ENCODE measurements at places on chromosomes 13 and 19.

- no peak for DNase-seq
Measured at GRCh38 chr13:68574053-68574452, 1343.9 kb upstream of the PCDH9 start.

DNA sequence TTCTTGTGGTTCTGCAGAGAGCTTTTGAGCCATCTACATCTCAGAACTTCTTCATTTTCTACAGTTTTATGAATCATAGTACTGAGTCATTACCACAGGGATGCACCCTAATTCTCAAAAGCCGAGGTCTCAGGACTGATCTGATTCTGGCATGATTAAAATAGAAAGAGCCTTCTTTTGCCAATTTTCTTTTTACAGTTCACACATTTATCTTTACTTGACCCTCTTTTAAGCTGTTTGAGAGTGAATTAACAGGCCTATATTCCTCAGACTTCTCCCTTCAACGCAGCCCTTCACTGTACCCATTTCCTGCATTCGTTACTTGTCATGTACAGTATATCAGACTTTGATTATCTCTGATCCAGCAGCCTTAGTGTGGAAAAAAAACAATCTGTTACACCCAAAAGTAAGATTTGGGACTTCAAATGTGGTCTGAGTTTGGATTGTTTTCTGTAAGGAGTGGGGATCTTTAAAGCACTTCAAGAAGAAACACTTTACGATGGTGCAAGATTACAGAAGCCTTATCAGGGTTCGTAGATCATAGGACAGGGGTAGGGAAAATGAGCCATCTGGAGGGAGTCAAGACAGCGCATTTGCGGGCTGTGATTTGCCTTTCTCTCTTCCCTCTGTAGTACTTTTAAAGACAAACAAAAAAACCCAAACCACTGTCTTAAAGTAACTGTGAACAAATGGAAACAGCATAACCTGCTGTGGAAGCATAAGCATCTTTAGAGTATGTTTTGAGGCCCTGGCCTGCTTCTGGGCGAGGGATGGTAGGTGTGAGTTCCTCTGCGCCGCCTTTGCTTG lies 15.3 kb upstream of the GPR183 start:
- no peak for DNase-seq

DNA sequence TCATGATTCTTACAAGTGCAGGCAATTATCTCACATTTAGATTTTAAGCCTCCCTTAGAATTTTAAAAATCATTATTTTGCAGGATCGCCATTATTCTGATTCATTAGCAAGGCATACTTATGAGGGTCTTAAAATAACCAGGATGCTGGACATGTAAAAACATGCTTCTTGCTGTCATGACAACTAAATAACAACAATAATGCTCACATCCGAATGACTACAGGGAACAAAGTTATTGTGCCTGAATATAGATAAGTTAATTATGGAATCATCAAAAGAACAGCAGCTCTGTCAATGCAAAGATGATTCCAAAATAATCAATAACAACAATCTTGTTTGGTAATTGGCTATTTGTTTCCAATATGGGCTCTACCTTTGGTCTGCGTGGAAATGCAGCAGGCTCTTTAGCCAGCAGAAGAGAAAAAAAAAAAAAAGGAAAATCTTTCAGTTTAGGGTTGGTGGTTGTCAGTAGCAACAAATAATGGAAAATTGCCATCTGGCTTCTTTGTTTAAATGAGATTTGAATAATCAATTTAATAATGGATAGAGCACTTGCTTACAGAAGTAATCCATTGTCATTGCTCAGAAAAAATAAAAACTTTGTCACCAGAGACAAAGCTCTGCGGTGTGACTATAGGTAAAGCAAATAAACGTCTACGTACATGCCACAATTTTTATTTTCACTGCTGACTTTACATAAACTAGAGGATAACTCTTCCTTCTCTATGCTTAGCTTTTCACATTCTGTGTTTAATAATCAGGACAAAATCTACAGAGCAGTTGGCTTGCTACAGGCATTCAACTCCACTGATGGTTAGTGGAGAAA lies 468.9 kb upstream of the TSHZ3 start:
- DNase-seq: no peak

- no peak for DNase-seq
Measured at GRCh38 chr13:43629691-43630480, 156.9 kb downstream of the ENOX1 start.

GRCh38 chr19:41753159-41753558 lies 2.2 kb upstream of the CEACAM6 start:
- DNase-seq: peak; percentile 62

GRCh38 chr19:9531933-9532332 lies 6.5 kb downstream of the ZNF426 start:
- no peak for DNase-seq

GRCh38 chr19:14562660-14563589 lies 8.9 kb downstream of the NDUFB7 start:
- DNase-seq: no peak

GRCh38 chr13:97028441-97029299 lies 34.4 kb upstream of the OXGR1 start:
- DNase-seq: no peak

GRCh38 chr13:23325191-23325590 lies 108.3 kb downstream of the SACS start:
- DNase-seq: no peak

- DNase-seq: no peak
Measured at GRCh38 chr13:114007566-114007965, 33.7 kb upstream of the C13orf46 start.

DNA sequence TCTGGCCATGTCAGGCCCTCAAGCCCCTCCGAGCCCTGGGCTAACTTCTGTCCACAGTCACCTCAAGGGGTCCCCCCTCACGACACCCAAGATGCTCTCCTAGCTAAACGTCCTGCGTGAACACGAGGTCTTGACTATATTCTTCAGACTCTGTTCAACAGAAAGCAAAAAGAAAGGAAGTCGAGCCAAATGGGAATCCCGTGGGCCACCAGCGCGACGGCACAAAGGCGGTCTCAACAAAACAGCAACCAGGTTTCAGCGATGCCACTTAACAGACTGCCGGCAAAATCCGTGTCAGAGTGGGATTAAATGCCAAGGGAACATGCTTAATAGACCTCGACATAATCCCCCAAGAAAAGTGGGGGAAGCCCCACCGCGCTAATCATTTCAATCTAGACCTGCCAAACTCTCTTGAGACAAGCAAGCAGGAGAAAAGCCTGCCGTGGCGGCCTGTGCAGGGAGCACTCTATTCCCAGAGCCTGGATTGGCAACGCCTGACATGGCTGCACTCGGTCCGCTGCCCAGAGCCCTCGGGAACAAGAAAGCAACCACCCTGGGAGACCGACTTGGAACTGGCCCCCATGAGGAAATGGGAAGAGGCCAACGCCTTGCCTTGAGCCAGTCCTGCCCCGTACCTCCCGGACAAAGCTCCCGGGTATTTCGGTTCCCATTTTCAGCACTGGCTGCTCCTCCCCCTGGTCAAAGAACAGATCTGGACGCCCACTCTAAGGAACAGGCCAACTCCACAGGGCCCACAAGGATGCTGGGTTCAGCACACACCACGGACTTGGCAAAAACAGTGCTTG lies 16.0 kb downstream of the ZC3H4 start:
- no peak for DNase-seq

GRCh38 chr13:79966493-79966895 lies 374.4 kb downstream of the SPRY2 start:
- no peak for DNase-seq

DNA sequence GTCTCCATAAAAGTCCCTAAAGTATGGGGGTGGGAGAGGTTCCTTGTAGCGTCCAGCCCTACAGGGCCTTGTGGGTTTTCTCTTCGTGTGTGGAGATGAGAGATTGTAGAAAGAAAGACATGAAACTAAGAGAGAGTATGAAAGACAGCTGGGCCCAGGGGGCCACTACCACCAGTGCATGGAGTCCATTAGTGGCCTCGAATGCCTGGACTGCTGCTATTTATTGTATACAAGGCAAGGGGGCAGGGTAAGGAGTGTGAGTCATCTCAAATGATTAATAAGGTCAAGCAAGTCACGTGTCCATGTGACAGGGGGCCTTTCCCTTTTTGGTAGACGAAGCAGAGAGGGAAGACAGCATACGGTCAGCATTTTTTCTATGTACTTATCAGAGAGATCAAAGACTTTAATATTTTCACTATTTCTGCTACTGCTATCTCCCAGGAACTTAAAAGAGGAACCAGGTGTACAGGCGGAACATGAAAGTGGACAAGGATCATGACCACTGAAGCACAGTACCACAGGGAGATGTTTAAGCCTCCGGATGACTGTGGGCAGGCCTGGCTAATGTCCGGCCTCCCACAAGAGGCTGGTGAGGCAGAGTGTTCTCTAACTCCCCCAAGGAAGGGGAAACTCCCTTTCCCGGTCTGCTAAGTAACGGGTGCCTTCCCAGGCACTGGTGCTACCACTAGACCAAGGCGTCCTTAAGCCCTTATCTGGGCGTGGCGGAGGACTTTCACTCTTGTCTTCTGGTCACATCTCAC lies 25.5 kb downstream of the FGF21 start:
- DNase-seq: no peak

GRCh38 chr19:48292798-48293197 lies 22.9 kb downstream of the ZNF114 start:
- DNase-seq: no peak

GRCh38 chr13:38969187-38969586 lies 21.4 kb downstream of the STOML3 start:
- no peak for DNase-seq

DNA sequence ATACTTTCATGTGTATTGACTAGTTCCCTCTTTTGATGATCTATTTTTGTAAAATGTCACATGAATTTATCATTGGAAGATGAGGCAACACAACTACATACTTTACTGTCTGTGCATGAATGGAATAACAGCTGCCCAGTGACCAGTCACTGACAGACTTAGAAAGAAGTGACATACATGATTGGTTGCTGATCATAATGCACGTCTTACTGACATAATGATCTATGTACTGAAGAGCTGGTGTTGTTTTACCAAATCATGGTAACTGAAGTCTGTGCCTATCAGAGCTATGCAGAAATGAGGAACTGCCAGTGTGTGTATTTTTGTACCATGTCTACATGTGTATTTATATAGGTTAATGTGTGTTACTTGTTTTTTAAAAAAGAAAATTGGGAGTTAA lies 26.5 kb downstream of the GPR18 start:
- no peak for DNase-seq

DNA sequence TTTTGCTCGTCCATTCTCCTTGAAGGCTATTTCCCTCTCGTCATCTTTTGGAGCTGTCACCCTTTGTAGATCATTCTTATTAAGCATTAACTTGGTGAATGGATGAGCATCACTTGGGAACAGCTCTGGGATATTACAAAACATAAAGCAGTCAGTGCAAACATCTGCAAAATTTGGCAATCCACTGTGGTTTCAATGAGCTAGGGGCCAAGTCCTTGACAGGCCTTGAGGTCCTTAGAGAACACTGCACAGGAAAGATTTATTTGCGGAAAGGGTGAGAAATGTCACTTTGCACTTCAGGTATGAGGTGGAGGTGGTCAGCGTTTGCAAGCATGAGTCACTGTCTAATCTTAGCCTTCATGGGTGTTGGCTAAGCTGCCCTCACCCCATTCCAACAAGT lies 239.7 kb upstream of the MAB21L1 start:
- DNase-seq: no peak

DNA sequence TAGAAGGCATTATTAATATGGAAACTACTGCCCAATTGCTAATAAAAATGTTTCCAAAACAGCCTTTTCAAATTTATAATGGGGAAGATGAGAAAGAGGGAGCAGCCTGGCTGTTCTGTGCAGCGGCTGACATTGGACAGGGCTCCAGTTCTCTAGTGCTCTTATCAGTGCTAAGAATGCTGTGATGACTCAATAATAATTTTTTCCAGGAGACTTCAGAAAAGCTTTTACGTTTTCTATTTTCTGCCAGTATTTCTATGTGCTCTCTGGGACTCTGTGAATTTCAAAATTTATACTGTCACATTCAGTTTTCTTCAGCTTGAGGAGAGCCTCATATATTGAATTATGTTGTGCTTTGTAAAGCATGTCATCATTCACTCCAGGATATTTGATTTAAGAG lies 209.6 kb downstream of the VWA8 start:
- DNase-seq: no peak

- no peak for DNase-seq
Measured at GRCh38 chr13:46361276-46361934, 25.6 kb downstream of the RUBCNL start.

GRCh38 chr19:28425046-28425931 lies 787.7 kb downstream of the UQCRFS1 start:
- DNase-seq: no peak

GRCh38 chr13:98325724-98326123 lies 148.7 kb upstream of the RNF113B start:
- no peak for DNase-seq

DNA sequence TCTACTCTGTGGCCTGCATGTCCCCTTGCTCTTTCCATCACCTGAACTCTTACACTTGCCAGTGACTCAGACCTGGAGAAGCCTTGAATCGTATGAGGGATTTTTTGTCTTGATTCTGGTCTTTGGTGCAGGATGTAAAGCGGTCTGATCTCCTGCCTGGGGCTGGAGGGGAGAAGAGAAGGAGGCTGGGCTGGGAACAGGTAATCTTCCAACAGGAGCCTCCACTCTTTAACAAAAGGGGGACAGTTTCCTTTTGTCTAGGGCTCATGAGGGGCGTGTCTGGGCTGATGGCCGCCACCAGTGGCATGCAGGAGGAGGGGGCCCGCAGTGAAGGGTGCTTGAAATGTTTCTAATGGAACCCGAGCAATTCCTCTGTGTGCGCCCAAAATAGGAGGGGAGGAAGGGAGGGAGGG lies 24.7 kb downstream of the NFIX start:
- no peak for DNase-seq

DNA sequence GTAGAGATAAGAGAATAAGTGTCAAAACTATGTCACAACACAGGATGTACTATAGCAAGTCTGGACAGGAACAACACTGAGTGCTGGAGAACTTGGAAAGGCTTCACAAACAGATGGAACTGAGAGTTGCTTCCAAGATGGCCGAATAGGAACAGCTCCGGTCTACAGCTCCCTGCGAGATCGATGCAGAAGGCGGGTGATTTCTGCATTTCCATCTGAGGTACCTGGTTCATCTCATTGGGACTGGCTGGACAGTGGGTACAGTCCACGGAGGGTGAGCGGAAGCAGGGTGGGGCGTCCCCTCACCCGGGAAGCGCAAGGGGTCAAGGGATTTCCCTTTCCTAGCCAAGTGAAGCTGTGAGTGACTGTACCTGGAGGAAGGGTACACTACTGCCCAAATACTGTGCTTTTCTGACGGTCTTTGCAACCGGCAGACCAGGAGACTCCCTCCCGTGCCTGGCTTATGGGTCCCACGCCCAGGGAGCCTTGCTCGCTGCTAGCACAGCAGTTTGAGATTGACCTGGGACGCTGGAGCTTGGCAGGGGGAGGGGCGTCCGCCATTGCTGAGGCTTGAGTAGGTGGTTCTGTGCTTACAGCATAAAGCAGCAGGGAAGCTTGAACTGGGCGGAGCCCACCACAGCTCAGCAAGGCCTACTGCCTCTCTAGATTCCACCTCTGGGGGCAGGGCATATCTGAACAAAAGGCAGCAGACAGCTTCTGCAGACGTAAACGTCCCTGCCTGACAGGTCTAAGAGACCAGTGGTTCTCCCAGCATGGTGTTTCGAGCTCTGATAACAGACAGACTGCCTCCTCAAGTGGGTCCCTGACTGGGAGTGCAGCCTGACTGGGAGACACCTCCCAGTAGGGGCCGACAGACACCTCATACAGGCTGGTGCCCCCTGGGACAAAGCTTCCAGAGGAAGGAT lies 46.0 kb downstream of the USP12 start:
- no peak for DNase-seq
